ENCODE measurements at places on chromosomes 4 and X.
A peak's percentile ranks its signal among the peaks of the same experiment; 100 is the strongest.

DNA sequence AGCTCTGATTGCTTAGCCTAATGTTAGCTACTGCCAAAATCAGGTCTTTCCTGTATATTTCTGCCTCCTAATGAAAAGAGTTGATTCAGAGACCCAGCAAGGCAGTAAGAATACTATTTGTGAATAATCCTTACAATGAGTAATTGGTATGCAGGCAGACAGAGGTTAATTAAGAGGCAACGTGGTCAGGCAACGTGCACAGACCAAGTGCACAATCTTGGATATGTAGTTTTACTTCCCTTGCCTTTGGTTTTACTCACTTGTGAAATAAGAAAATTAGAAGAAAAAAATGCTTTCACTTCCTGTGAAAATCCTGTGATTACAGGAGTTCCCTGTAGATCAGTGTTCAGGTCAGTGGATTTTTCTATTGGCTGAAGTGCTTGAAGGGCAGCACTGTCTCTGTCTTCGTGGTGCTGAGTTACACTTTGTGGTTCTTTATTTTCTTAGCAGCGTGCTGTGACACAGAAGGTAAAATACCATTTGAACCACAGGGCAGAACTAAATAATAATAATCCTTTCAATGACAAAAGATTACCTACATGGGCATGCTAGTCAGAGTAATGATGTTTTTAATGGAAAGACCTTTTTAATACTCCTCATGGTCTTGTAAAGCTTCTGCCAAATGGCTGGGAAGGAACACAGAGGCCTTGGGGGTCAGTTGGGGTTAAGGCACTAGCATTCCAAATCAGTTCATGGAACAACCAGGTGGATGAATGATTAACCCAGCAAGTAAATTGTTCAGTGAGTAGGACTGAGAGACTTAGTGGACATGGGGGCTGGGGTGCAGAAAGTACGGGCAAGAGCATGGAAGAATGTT lies 430.9 kb downstream of the MAPK10 start:
- DNase-seq: peak; percentile 87

GRCh38 chr4:82652062-82652461 lies 90.3 kb upstream of the TMEM150C start:
- DNase-seq: no peak

GRCh38 chr4:138097912-138098600 lies 144.1 kb downstream of the SLC7A11 start:
- DNase-seq: no peak

GRCh38 chrX:39969099-39969818 lies 128.5 kb downstream of the BCOR start:
- DNase-seq: peak; percentile 58

- no peak for DNase-seq
These were observed 21.6 kb downstream of the TSPAN6 start for GRCh38 chrX:100615005-100615404.

DNA sequence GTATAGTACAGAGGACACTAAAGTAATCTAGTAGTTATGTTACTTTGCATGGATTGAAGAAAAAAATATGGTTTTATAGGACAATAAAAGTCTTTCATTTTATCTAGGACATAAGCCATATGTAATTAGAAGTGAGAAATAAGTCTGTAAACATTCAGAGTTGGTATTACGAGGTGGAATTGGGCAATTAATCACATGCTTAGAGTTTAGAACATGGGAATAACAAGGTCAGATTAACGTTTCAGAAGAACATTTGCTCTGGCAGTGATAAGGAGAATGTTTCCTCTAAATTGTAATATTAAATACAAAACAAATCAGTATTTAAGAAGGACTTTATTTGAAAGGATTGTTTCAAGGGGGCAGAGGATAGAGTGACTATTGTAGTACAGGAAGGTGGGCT lies 15.6 kb upstream of the SULT1E1 start:
- peak; percentile 24 for DNase-seq

All from renal pelvis (tissue), 12 donors.